ENCODE measurements at places on chromosomes 13 and 19. TPM values are rescaled to one million over a fixed set of nuclear protein-coding genes. Genes with fewer than 3 reads are reported as not detected.
A peak's percentile ranks its signal among the peaks of the same experiment; 100 is the strongest.

SPRED3 gene
- total RNA-seq: 0.81 TPM

SH2D3A gene
- 5.8 TPM for total RNA-seq

ZNF506 gene
- total RNA-seq: 24.8 TPM

CKM gene
- total RNA-seq: 0.17 TPM

PTPRH gene
- 0.54 TPM for total RNA-seq

ONECUT3 gene
- total RNA-seq: not detected

CEACAM21 gene
- total RNA-seq: not detected

SMIM24 gene
- not detected for total RNA-seq

BORA gene
- total RNA-seq: 0.93 TPM

ZNF8 gene
- 7.5 TPM for total RNA-seq

KLK4 gene
- total RNA-seq: not detected

DNA sequence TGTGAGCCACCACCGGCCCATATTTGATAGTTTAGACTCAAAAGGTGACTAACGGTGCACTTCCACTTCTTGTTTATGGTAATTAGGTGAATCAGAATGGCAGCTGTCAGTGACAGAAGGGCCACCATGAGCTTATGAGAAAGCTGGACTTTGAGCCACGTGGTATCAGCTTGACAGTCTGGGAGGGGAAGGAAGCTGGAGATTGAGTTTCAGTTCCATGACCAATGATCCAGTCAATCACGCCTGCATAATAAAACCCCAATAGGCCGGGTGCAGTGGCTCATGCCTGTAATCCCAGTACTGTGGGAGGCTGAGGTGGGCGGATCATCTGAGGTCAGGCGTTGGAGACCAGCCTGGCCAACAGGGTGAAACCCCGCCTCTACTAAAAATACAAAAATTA lies 8.2 kb downstream of the EID2B start:
- no peak for ATAC-seq

GRCh38 chr19:3801412-3802096 lies 15.4 kb upstream of the MATK start:
- ATAC-seq: peak; percentile 62

DNA sequence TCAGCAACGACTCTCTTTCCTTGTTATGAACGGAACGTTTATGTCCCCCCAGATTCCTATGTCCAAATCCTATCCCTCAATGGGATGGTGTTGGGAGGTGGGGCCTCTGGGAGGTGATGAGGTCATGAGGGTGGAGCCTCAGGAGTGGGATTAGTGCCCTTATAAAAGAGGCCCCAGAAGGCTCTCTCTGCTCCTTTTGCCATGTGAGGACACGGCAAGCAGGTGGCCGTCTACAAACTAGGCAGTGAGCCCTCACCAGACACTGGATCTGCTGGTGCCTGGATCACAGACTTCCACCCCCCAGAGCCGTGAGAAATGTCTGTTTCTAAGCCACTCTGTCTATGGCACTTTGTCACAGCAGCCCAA lies 53.2 kb downstream of the EPS15L1 start:
- no peak for ATAC-seq

- ATAC-seq: no peak
Observed at GRCh38 chr13:96238241-96238640, 148.3 kb downstream of the HS6ST3 start.

DNA sequence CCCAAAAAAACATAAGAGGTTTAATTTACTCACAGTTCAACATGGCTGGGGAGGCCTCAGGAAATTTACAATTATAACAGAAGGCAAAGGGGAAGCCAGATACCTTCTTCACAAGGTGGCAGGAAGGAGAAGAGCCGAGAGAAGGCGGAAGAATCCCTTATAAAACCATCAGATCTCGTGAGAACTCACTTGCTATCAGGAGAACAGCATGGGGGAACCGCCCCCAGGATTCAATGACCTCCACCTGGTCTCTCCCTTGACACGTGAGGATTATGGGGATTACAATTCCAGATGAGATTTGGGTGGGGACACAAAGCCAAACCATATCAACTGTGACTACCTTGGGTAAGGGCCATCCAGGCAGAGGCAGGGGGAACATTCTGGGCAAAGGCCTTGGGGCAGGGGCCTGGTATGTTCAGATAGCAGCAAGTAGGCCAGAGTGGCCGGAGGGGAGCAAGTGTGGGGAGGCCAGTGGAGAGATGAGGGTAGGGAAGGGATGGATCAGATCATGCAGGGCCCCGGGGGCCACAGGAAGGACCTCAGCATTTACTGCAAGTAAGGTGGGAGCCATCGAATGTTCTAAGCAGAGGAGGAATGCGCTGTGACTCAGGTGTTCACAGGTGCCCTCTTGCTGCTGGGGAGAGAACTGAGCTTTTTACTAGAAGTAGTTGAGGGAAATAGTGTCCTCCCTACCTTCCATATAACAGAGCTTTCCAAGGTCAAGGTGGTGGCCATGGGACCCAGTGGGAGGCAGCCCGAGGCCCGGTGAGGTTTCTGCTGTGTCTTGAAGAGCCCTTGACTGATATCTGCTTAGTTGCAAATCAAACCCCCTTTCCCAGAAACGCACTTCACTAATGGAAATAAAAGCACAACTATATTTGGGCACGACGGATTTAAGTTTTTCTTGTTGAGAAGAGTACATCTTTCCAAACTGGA lies 18.0 kb downstream of the RAB3D start:
- ATAC-seq: no peak

GRCh38 chr13:29771247-29771646 lies 79.2 kb downstream of the UBL3 start:
- ATAC-seq: no peak

- ATAC-seq: no peak
Observed at GRCh38 chr13:28582225-28582891, 76.6 kb upstream of the POMP start.

DNA sequence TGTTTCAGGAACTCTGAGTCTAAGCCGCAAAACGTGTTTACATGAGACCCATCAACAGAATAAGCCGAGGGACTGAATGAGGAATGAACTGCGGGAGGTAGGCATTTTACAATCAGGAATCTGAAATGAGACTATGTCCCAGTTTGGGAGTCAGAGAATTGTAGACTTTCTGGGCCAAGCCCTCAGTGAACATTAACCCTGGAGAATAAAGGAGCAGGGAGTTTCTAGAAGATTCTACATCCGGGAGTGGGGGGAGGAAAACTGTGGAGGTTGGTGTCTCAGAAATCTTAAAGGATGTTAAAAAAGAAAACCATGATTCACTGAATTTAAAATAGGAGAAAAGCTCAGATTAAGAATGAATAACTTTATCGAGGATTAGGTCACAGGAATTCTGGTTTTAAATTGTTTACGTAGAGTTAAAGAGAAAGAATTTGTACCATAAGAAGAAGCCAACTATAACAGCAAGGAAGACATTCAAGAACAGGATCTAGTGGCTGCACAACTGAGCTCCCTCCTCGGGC lies 18.5 kb downstream of the RFX2 start:
- ATAC-seq: no peak

DNA sequence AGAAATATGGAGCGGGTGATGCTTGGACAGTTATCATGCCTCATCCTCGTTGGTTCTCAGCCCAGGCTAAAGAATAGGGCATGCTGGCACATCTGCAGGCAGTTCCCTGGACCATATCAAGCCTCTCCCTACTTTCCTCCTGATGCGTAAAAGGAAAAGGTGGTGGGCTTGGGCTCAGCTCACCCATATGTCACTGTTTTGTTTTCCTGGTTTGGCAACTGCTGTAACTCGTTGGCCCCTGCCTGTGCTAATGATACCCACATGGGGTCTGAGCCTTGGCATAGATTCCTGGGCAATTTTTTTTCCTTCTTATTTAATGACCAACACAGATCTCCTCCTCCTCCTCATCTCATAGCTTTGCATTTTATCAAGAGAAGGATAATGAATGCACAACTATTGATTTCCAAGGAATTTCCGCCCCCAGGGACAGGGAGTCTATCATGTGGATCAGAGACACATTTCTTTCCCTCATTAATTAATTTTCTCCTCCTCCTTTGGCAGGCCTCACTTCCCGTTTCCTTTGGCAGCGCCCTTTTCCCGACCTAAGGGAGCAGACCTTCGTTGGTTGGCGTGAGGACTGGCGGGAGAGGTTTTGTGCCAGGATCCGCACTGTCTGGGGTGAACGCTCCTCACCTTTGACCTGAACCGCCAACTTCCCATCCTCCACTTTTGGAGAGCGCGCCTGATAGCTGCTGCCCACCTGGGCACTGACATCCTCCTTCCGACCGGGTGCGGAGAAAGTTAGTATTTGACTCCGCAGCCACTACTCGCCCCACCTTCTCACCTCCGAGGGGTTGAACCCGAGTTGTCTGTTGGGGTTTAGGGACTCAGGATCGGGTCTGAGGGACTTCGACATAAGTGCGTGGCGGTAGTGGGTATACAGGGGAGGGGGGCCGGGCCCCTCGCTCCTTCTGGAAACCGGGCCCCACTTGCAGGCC lies 3.4 kb upstream of the POU4F1 start:
- no peak for ATAC-seq

DNA sequence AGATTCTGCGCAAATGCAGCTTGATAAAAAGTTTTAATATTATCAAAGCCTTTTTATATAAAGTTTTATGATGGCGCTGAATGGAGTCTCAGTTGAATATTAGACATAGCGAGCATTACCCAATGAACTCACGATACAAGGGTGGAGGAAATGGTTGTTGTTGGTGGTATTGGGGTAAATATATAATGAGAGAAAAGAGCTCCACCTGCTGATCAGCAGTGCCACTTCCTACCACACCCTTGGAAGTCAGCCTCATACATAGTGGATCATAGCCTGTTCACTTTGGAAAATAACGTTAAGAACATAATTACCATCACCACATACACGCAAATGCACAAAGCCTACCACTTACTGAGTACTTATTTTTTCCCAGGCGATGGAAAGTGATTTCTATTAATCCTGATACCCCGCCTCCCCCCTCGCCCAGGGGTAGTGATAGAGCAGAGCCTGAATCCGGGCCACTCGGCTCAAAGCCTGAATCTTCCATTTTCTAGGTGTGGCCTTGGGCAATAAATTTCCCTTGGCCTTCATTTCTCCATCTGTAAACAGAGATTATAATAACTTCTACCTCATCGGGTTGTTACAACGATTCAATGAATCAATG lies 358.3 kb downstream of the KLF5 start:
- no peak for ATAC-seq

DNA sequence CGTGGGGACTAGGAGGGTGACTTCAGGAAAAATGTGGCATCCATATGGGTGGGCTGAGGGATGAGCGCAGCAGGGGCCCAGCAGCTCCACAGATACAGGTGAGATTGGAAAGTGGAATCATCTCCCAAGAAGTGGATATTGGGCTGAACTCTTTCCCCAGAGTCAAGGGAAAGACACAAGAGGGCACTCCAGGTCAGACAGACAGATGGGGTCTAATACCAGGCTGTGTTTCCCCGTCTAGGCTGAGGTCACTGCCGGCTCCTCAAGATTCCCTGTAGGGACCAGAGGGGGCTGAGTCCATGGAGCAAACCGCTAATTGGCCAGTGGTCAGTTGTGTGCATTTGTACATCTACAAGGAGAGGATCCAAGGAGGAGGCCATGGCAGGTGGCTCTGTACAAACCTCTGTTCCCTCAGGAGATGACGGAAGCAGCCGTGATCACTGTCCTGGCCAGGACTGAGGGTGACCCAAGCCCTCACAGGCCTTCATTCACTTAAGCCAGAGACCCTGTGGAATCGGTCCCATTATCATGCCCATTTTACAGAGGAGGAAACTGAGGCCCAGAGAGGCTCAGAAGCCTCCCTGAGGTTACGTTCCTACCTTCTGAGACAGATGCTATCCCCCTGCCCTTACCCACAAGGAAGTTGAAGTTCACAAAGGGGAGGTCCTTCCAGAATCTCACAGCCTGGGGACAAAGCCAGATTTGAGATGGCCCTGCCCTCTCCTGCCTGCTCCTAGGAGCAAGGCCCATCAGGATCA lies 14.9 kb upstream of the IGLON5 start:
- no peak for ATAC-seq

GRCh38 chr13:72552731-72553130 lies 174.7 kb downstream of the MZT1 start:
- ATAC-seq: no peak

GRCh38 chr13:45915686-45916439 lies 64.3 kb upstream of the SIAH3 start:
- ATAC-seq: no peak

- ATAC-seq: no peak
Observed at GRCh38 chr13:77733674-77734073, 36.2 kb downstream of the SLAIN1 start.

DNA sequence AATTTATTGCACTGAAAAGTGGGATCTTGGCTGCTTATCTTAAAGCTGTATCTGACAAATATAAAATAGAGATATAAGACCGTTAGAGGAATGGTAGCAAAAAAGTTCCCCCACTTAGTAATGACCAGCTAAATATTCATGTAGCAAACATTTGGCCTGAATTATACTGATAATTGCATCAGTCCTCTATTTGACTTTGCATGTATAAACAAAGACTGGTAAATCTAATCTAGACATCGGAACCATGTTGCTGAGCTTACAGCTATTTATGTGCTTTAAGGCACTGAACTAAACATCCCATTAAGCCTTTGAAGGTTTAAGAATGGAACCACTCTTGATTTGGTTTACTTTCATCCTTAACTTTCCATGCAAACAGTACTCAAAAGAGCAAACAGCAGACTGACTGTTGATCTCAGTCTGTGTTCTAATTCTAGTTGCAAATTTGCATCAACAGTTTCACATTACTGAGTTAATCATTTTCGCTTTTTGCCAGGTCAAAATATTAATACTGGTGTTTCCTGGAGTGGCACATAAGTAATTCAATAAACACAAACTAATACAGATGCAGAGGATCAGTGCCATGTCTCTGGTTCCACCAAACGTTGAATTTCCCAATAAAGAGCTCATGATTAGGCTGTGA lies 203.5 kb upstream of the HTR2A start:
- ATAC-seq: no peak

GRCh38 chr13:20272588-20273171 lies 40.6 kb upstream of the GJB6 start:
- no peak for ATAC-seq

DNA sequence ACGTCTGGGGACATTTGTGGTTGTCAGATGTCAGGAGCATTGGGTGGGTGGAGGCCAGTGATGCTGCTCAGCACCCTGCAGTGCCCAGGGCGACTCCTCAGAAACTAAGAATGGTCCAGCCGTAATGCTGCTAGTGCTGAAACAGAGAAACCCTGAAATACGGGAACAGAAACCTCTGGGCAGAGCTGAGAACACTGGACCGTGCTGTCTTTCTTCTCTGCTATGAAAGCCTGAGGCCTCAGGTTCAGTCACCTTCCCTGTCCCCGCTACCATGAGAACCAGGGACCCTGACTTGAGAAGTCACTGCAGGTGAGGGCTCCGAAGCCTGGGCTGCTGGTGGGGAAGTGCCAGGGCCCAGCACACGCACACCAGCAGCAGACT lies 13.4 kb downstream of the CAPS start:
- no peak for ATAC-seq

- no peak for ATAC-seq
Observed at GRCh38 chr13:66826398-66826797, 403.7 kb downstream of the PCDH9 start.

Measured in gastroesophageal sphincter (tissue), 4 donors.